T-cell (primary cell): ENCODE measurements at places on chromosomes 3 and 15. TPM values are rescaled to one million over a fixed set of nuclear protein-coding genes. Genes with fewer than 3 reads are reported as not detected.

GRCh38 chr3:14869917-14870782, 51.4 kb downstream of the FGD5 start:
- DNase-seq: no peak

DNA sequence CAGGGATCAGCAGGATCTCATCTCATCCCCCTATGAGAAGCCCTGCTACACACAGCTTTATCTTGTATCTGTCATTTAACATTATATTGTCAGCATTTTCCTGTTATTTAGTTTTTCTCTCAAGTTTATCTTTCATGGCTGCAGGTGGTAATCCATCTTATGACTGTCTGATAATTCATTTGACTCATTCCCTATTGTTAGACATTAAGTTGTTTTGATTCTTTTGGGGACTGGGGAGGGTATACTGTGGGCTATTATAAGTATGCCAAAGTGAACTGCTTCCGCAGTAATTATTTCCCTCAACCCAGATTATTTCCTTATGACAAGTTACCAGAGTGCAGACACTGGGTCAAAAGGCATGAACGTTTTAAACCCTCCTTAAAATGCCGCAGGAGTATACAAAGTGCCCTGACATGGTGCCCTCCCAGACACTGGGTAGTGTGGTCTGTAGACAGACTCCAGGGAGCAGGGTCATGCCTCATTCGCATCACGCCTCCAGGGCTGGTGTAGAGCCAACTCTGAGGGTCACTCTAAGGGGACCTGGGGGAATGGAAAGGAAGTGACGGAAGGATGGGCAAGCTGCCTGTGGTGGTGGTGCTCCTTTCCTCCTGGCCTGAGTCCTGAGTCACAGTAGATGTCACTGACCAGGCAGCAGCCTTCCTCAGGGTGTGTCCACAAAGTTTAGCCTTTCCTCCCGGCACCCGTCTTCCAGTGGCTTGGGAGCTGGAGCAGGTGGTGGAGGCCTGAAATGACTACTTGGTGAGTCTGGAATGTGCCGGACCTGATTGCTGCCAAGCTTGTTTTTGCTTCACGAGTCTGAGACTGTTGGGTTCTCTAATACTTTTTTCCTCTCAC, 11.6 kb downstream of the GPR160 start:
- no peak for DNase-seq

DNA sequence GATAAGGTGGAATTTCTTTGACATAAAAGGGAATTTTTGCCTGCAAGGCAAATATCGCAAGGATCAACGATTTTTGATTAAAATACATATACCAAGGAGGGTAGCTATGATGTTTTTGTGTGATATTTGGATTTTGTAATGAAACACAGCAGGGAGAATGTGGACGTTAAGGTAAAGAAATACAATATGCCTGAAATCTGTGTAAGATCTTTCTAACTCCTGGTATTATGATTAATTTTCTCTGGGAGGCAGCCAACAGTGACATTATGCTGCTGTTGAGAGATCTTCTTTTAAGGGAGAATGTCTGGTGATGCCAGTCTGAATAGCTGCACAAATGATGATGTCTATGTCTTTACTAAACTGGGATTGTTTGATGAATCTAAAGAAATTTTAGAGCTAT, 972.2 kb downstream of the SQOR start:
- DNase-seq: no peak

DNA sequence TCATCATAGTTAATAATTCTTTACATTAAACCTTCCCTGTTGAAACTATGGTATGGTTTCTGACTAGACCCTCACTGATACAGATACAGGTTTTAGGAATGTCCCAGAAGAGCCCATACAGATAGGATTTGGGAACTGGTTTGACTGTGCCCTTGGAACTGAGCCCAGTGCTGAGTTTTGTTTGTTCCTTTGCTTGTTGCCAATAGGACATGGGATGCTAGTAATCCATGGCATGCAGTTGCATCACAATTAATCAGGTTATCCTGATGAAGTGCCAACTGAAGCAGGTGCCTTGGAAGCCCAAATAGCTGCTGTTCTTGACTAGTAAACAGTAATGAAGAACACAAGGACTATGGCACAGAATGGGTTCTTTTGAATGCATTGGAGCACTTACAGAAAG, 230.6 kb downstream of the NEK10 start:
- DNase-seq: no peak

DNA sequence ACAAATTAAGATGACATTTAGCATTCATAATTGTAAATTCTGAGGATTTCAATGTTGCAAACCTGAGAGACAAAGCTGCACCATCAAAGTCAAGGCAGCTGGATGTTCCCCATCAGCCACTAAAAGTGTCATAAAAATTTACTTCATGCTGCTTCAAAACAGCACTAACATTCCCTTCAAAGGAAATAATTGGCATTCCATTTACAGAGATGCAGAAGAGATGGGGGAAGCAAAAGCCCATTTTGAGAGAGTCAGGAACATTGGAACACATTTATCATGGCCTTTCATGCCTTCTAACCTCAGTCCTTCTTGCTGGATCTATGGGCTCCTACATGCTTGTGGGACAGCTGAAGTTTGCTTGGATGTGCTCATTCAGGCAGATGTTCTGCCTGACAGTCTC, 6.4 kb upstream of the TMEM158 start:
- DNase-seq: no peak

The BCHE gene
- not detected for total RNA-seq

The FOXB1 gene
- total RNA-seq: 0.19 TPM
